ENCODE measurements at places on chromosomes 2 and 18.

GRCh38 chr18:6607343-6607742 is 122.2 kb upstream of the ARHGAP28 start:
- no peak for DNase-seq

DNA sequence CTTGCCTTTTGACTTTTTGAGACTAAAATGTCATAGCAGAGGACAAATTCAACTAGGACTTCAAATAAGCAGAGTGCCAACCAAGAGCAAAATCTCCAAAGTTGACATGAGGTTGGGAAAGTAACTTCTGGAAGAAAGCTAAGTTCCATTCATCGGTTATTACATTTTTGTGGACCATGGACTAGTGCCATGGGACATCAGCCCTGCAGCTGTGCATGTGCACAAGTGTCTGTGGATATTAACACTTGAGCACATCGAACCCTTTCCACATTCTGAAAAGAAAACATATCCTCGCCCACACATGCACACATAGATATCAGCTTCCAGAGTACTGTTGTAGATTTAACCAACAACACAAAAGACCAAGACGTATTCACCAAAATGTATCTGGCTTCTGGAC is 262.6 kb downstream of the NYAP2 start:
- DNase-seq = no peak

- DNase-seq = no peak
Observed at GRCh38 chr2:46831051-46831868, 84.3 kb downstream of the MCFD2 start.

DNA sequence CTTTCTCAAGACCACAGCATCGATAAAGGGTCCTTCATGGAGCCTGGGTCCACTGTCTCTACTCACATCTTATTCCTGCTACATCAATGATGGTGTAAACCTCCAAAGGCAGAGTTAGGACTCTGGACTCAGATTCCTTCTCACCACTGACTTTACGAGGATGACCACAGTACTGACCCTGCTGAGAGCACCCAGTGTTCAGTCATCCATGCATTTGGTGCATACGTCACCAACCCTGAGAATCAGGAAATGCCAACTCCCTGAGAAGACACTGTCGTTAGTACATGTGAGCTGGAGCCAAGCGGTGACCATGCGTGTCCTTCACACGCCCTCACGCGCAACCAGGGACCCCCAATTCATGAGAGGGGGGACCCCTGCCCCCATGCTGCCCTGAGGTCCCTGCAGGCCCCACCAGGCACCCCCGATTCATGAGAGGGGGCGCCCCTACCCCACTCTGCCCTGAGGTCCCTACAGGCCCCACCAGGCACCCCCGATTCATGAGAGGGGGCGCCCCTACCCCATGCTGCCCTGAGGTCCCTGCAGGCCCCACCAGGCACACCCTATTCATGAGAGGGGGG is 178.4 kb upstream of the TPO start:
- no peak for DNase-seq

- DNase-seq = no peak
Observed at GRCh38 chr2:42193722-42194187, 24.6 kb downstream of the EML4 start.

GRCh38 chr18:5717256-5717655 is 173.5 kb upstream of the EPB41L3 start:
- DNase-seq = no peak

- DNase-seq = no peak
Observed at GRCh38 chr18:58367425-58368140, 261.3 kb downstream of the ALPK2 start.

DNA sequence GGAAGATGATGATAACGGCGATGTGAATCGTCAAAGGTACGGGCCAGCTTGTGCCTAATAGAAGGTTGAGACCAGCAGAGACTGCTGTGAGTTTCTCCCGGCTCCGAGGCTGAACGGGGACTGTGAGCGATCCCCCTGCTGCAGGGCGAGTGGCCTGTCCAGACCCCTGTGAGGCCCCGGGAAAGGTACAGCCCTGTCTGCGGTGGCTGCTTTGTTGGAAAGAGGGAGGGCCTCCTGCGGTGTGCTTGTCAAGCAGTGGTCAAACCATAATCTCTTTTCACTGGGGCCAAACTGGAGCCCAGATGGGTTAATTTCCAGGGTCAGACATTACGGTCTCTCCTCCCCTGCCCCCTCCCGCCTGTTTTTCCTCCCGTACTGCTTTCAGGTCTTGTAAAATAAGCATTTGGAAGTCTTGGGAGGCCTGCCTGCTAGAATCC is 3.0 kb downstream of the FZD7 start:
- DNase-seq = no peak

- no peak for DNase-seq
Observed at GRCh38 chr2:5763531-5763930, 71.3 kb downstream of the SOX11 start.

- DNase-seq = no peak
Observed at GRCh38 chr2:100935372-100935752, 66.7 kb upstream of the RPL31 start.

GRCh38 chr2:237418300-237418699 is 4.3 kb upstream of the COL6A3 start:
- DNase-seq = no peak

GRCh38 chr2:60045456-60045855 is 508.0 kb downstream of the BCL11A start:
- DNase-seq = no peak

DNA sequence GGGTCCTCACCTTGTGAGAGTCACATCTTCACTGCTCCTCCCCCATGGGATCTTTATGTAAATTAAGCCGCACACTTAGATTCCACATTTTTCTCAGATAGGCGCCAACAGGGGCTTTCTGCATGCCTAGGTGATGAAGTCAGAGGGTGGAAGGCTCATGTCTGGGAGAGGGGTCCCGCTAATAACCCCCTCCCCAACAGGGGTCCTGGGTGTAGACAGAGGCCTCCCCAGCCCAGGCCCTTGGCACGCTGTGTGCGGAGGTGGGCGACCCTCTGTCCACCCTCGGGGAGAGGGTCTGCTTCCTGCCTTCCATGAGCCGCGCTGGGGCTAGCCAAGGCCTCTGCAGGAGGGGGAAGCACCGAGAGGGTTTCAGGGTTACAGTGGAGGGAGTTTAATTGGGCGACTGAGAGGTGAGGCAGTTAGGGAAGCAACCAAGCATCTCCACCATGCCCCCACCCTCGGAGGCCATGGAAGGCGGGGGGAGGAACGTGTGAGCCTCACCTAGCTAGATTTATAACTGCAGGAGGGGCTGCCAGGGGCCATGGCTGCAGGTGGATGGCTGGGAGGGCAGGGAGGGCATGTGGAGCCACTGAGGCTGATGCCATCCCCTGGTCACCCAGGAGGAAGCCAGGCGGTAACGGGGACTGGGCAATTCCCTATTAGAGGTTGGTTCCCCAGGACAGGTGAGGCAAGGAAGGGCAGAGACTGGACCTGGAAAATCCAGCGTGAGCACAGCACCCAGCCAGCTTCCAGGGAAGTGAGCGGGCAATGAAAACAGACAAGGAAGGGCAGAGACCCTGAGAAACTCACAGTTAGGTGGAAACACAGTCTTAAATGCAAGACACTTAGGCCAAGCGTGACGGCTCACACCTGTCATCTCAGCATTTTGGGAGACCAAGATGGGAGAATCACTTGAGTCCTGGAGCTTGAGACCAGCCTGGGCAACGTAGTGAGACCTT is 7.7 kb upstream of the PXDN start:
- no peak for DNase-seq

GRCh38 chr2:204573221-204573620 is 27.9 kb downstream of the PARD3B start:
- no peak for DNase-seq

- DNase-seq = no peak
Observed at GRCh38 chr18:43303376-43303775, 26.1 kb upstream of the SYT4 start.

DNA sequence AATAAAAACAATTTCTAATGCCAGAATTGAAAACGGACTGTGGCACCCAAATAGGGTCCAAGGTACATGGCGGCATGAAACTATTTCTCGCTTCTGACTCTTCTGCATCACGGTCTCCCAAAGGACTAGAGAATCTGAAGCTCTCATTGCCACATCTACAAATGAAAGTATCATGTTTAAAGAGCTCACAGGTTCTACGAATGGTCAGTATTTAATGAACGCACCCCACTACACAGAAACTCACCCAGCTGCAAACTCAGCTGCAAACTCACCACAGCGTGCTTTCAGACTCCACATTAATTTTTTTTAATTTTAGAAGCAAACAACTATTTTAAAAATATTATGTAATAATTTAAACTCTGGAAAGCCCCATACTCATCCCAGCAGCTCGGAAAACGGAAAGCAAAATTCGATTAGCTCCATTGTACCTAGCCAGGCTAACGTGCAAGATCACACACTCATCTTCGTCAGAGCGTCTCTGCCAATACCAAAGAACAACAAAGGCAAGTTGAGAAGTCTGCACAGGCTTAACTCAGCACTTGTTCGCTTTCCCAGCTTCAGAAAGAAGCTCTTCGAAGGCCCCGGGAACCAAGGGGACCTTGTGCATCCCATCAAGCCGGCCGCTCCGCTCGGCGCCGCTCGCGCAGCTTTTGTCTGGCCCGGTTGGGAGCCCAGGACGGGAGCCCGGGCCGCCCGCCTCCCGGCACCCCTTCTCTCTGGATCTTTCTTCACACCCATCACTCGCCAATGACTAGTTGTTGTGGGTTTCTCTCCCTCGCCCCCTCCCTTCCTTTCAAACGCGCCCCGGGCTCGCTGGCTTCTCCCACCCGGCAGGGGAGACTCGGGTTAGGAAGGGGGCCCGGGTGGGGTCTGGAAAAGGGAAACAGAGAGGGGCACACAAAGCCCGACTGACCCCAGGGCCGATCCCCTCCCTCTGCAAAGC is 785 bp downstream of the CLASP1 start:
- no peak for DNase-seq

- DNase-seq = no peak
Observed at GRCh38 chr2:30455114-30455738, 8.2 kb downstream of the LCLAT1 start.

DNA sequence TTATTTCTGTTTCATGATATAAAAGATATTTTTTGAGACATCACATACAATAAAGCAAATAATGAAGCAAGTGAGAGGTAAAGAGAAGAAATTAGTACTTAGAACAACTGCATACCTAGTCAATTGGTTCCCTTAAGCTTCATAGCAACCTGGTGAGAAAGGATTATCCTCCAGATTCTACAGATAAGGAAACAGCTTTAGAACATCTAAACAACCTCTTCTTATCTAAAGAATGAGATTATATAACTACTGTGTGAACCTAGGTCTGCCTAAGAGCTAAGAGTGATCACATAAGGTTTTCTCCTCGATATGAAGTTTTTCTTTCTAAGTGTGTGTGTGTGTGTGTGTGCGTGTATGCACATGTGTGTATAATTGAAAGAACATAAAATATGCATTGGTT is 265.1 kb downstream of the NOL4 start:
- DNase-seq = peak; percentile 20

GRCh38 chr2:48066000-48066399 is 159.7 kb upstream of the FBXO11 start:
- no peak for DNase-seq

DNA sequence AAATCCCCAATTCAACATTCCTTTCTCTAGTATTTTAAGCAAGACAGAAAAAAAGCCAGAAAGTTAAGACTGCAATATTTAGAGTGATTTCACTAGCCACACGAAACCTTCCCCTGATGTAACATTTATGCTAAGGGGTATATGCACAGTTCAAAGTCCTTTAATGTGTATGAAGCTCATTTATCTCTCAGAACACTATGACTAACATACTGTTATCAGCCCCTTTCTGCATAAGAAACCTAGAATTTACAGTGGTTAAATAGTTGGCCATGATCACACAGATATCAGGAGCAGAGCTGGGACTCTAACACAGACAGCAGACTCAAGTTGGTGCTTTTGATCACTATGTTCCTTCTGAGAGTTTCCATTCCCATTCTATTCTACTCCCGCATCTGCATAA is 185.5 kb downstream of the CDH2 start:
- DNase-seq = no peak

DNA sequence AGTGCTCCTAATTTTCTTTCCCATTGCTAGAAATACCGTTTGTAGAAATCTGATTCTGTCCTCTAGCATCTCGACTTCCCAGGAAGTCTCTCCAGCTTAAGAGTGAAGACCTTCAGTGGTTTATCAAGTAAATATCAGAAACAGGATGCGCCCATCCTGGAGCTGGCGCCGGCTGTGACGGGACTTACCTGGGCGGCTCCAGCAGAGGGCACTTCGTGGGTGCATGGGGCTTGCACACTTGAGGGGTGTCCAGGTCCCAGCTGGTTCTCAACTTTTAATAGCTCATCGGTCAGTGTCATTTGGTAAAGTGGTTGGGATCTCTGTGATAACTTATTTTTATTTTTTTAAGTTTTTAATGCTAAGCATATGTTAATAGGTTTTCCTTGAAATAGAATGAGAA is 167.0 kb upstream of the TPO start:
- no peak for DNase-seq

DNA sequence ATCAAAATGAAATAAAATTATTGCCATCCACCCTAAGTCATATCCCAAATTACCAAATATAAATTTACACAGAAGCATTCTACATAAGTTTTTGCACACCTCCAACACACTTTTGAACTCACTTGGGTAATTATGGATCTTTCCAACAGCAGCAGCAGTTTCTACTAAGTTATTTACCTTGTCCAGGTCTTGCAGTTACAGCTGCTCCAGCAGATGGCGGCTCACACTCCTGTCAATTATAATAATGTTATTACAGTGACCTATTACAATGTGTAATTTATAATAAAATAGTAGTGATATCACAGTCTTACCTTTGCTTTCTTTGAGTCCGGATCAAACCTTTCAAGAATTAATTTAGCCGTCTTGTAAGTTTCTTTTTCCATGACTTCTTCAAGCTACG is 37.9 kb downstream of the LNPK start:
- no peak for DNase-seq

DNA sequence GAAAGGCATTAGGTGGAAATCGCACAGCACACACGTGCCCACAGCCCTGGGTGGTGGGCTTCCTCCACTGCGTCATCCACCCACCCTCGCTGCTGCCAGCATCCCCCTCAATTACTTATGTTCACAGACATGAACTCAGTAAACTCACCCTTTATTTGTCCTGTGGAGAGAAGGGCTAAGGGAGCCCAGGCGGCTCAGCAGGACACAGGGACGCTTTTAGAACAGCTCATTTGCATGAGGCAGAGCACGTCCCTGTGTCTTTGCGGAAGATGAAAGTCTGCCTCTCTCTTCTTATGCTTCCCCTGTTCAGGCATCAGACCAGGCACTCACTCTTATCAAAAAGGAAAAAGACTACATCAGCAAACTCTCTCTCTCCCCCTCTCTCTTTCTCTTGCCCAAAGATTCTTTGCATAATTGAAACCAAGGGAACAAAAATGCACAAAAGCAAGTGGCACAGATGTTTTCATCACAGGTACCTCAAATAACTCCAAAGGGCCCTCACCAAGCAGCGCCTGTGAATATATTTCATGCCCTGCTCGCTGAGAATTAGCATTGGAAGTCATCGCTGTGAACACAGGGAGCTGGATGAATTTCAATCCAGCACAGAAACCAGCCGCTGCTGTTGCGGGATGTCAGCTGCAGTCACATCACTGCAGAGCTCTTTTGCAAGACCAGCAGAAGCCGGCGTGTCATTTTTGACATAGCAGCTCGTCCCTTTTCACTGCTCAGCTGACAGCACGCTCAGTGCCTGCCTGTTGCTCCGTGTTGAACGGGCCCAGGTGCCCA is 376.3 kb upstream of the MYT1L start:
- DNase-seq = no peak

- no peak for DNase-seq
Observed at GRCh38 chr2:27245116-27245515, 17.7 kb downstream of the SLC30A3 start.

Data from NCI-H774 (cell line).